ENCODE measurements at places on chromosomes 16 and 17.

DNA sequence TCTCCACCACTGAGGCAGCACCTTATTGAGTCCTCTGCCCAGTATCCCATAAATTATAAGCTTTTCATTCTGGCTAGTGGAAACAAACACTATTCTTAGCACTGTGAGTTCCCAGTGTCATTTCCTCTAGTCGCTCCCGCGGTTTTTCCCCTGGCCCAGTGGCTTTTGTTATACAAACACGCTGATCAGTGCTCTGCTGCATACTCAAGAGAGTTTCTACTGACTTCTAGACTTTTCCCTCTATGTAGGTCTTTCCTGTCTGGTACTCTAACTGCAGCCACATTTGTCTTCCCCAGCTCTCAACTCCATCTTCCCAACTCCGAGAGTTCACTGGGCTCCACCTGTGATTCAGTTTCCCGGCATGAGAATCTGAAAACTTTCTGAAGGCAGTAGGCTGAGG is 556.6 kb upstream of the SALL1 start:
- no peak for DNase-seq

- DNase-seq, result no peak
These were observed 25.8 kb upstream of the HLF start for GRCh38 chr17:55238931-55239297.

GRCh38 chr17:8275421-8276290 is 12.8 kb upstream of the RANGRF start:
- DNase-seq, result no peak

- no peak for DNase-seq
These were observed 88.4 kb downstream of the USP32 start for GRCh38 chr17:60303406-60304099.

DNA sequence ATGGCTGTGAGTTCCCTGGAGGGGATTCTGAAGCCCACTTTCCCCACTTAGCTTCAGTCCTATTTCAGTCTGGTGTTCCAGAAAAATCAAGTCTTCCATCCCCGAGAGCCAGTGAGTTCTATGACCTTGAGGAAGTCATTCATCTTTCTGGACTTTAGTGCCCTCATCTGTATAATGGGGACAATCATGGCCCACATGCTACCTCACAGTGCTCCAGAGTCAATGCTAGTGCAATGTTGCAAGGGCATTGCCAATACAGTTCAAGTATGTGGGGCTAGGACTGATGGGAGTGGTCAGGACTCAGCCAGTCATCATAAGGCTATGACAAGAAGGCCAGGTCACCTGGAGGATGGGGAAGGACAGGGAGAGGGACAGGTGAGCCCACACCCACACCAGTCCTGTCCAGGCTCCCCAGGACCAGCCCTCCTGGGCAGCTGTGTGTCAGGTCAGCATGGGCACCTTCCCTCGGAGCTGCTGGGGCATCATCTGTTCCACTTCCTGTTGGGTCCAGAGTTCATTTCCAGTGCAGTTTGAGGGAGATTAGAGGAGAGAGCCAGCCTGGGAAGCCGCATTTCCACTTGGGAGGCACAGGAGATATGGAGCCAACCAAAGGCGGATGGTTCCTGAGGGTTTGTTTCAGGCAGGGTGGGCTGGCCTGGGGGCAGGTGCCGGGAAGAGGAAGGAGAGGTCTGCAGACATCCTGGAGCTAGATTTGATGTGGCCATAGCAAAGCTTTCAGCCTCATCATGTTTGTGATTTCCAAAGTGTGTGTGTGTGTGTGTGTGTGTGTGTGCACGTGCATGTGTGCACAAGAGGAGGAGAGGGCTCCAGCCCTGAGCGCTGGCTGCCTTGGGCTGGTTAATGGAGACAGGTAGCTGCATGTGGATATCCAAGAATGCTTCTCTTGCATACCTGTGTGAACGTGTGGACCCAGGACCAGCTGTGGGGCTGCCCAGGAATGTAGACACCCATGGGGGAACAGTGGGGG is 3.9 kb upstream of the WNT9B start:
- no peak for DNase-seq

- DNase-seq, result no peak
These were observed 5.1 kb upstream of the CAPNS2 start for GRCh38 chr16:55561319-55561848.

- DNase-seq, result no peak
These were observed 540.0 kb upstream of the GOT2 start for GRCh38 chr16:59274141-59274540.

DNA sequence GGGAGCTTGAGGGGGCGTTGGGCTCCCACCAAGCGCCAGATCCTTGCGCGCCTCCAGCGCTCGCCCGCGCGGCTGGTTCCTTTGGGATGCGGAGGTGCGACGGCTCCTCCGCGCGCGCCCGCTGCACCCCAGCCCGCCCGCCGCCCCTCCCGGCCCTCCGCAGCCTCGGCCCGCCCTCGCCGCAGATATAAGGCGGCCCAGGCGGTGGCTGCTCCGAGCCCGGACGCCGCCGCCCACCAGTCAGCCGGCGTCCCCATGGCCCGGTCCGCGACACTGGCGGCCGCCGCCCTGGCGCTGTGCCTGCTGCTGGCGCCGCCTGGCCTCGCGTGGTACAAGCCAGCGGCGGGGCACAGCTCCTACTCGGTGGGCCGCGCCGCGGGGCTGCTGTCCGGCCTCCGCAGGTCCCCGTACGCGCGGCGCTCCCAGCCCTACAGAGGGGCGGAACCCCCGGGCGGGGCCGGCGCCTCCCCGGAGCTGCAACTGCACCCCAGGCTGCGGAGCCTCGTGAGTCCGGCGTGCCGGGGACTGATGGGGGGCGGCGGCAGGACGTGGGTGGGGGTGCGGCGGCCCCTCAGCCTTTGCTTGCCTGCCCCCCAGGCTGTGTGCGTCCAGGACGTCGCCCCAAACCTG is at the start of gene NPB:
Gene NPB (plus strand): TSS at position 216 of the 630 bp plus-strand sequence. CDS start 40 bp downstream, at position 256.
- DNase-seq, result no peak

- DNase-seq, result no peak
These were observed 2.4 kb upstream of the ZNF18 start for GRCh38 chr17:11999696-12000095.

- no peak for DNase-seq
These were observed 11.9 kb downstream of the TMEM204 start for GRCh38 chr16:1545044-1546040.

GRCh38 chr17:51463353-51463752 is 203.0 kb downstream of the UTP18 start:
- DNase-seq, result no peak

GRCh38 chr17:15260376-15261257 is 4.5 kb downstream of the PMP22 start:
- peak; percentile 81 for DNase-seq

GRCh38 chr16:66549284-66550131 is at the start of gene TK2:
Gene TK2, minus strand, starts transcription at chr16:66550122. Its CDS starts 61 bp downstream, at chr16:66550061.
- peak; percentile 53 for DNase-seq

DNA sequence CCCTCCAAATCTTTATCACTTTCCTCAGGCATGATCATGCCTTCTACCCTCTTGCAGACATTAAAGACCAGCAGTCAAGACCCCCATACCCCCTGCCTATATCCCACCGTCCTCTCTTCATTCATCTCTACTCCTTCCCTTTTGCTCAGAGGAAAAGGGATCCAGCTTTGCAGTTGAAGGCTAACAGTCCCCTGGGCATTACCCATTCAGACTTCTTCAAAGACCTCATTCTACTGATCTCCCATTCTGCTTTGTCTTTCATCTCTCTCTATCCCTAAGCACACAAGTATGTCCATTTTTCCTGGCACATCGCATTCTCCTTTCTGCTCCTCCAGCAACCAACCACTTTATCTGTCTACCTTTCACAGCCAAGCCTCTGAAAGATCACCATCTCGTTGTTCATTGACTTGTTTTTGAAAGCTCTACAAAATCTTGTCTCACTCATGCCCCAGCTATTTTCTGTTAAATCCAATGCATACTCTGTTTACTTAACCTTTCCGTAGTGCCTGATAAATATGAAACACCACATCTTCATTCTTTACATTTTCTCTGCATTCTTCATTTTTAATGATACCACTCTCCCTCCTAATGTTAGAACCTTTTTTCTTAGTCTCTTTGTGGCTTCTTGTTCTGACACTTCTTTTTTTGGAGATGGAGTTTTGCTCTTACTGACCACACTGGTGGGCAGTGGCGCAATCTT is 14.1 kb upstream of the LCMT1 start:
- peak; percentile 72 for DNase-seq

GRCh38 chr17:57020208-57020607 is 42.3 kb downstream of the SCPEP1 start:
- DNase-seq, result no peak

GRCh38 chr17:73293031-73293430 is 18.8 kb downstream of the CDC42EP4 start:
- no peak for DNase-seq

- DNase-seq, result no peak
These were observed 39.2 kb downstream of the CCDC42 start for GRCh38 chr17:8705427-8705826.

DNA sequence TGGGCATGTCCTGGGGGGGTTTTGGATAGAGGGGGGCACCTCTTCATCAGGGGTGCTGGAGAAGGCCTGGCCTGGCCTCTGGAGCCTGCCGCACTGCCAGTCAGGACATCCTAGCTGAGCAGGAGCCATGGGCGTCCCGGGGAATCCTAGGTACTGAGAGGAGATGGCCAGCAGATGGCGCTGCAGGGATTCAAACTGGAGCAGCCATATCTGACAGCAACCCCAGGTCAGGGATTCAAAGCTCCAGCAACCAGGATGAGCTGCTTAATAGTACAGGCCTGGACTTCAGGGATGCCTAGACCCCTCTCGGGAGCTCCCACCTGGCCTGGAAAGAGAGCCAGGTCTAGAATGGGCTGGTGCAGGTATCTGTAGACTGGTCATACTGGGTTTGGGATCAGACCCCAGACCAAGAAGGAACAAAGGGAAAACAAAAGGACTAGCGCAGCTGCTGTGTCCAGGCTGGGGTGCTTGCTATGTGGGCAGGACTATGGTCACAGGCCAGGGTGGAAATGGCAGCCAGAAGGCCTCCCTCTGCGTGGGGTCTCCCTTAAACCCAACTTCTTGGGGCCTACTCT is 306.9 kb upstream of the RBFOX1 start:
- DNase-seq, result no peak

DNA sequence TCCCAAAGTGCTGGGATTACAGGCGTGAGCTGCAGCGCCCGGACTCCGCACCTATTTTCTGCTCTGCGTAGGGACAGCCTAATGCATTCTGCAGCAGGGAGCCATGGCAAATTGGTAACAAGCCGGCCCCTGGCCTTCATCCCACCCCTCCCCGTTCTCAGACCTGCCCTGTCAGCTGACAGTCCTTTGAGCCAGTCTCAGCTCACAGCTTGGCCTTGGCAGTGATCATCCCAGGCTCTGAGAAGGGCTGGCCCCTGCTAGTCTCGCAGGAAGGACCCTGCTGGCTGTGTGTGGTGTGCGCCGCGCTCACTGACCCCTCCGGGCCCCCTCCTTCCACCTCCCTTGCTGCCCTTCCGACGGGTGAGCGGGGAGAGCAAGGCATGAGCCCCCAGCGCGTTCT is 10.3 kb upstream of the NPTX1 start:
- DNase-seq, result no peak

GRCh38 chr16:67456391-67457081 is 24.4 kb downstream of the ATP6V0D1 start:
- peak; percentile 46 for DNase-seq

GRCh38 chr17:39198186-39198566 is 707 bp upstream of the CACNB1 start:
- no peak for DNase-seq

- no peak for DNase-seq
These were observed 232.3 kb downstream of the XYLT1 start for GRCh38 chr16:17238285-17239028.

- DNase-seq, result no peak
These were observed 67.5 kb downstream of the CACNG1 start for GRCh38 chr17:67111808-67112207.

- DNase-seq, result no peak
These were observed 33.3 kb downstream of the PKD1L3 start for GRCh38 chr16:71966932-71967331.

GRCh38 chr17:43366891-43367736 is 31.7 kb upstream of the ARL4D start:
- DNase-seq, result peak; percentile 100

GRCh38 chr17:63516910-63517824 is 6.0 kb upstream of the KCNH6 start:
- DNase-seq, result peak; percentile 68

DNA sequence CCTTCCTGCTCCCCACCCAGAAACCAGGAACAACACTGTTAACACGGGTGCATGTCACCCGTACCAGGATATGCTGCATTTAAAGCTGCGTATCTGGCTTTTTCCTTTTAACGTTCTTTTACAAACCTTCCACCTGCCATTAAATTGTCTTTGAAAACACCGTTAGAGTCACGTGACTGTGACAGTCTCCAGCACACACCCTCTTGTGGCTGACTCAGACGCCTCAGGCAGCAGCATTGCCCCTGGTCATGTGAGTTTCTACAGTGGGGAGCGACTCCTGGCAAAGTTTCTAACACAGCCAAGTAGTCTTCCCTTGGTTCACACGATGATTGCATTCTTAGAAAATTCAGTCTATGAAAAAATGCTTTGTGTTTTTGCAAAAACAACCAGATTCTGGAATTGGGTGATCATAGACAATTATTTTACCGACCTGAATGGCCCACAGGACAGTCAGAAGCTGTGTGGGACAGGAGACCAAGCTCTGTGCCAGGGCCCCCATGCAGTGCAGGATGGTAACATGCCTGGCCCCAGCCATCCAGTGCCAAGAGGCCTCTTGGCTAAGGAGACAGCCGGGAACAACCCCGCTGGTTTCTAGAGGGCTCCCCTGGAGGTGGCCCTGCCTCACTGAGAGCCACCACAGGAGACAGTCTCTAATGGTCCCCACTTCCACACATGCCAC is 199.1 kb downstream of the KATNIP start:
- DNase-seq, result peak; percentile 95

DNA sequence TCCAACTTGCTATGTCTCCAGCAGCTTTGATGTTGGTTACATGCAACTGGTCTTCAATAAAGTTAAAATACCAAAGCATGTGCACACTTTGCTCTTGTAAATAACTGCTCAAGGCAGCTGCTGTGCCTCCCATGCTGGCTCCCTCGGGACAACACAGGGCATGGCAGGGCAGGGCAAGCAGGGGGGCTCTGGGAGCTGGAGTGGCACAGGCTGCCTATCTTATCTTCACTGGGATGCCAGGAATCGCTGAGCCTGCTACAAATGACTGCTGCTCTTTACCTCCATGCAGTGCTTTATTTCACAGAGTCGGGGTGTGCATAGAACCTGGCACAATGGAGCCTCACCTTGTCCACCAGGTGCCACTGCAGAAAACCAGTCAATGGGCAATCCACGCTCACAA is 21.8 kb downstream of the PEMT start:
- DNase-seq, result no peak

DNA sequence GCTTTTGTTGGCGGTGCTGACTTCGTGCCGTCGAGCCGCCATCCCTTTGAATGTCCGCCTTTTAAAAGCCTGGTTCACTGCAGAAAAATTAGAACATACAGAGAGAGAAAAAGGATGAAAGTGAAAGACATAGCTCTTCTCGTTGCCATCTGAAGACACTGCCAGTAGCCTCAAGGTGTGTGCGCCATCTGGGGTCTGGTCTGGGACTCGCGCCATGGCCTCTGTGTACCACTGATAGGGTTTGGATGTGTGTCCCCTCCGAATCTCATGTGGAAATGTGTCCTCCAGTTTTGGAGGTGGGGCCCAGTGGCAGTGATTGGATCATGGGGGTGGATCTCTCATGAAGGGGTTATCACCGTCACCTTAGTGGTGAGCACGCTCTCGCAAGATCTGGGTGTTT is 15.5 kb downstream of the GSE1 start:
- no peak for DNase-seq

GRCh38 chr17:55210292-55210691 is 54.5 kb upstream of the HLF start:
- no peak for DNase-seq
